ENCODE measurements at places on chromosomes 6 and 20.

GRCh38 chr6:37155394-37156312, 14.3 kb upstream of the PIM1 start:
- DNase-seq = no peak

DNA sequence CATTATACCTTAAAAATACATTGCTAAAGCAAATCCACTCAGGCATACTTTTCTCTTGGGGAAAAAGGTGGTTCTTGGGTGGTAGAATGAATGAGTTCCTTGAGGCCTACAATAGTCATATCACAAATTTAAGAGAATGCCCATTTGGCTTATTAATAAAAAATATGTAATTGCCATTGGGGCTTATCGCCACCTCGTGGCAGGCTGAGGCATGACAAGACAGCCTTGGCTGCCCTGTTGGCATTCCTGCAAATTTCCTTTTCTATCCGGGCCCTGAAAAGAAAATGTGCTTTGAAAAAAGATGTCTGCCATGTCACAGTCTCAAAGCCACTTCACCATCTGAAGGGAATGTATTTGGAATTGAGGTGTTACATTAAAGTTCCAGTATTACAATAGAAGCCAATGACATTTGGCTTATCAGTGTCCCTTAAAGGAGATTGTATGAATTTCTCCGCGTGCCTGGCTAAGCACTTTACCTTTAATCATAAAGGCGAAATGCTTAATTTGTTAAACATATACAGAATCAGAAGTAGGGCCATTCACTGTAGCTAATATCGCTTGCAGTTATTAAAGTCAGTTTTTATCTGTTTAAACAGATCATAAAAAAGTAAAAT, 188.3 kb upstream of the ZFP64 start:
- peak; percentile 15 for DNase-seq

DNA sequence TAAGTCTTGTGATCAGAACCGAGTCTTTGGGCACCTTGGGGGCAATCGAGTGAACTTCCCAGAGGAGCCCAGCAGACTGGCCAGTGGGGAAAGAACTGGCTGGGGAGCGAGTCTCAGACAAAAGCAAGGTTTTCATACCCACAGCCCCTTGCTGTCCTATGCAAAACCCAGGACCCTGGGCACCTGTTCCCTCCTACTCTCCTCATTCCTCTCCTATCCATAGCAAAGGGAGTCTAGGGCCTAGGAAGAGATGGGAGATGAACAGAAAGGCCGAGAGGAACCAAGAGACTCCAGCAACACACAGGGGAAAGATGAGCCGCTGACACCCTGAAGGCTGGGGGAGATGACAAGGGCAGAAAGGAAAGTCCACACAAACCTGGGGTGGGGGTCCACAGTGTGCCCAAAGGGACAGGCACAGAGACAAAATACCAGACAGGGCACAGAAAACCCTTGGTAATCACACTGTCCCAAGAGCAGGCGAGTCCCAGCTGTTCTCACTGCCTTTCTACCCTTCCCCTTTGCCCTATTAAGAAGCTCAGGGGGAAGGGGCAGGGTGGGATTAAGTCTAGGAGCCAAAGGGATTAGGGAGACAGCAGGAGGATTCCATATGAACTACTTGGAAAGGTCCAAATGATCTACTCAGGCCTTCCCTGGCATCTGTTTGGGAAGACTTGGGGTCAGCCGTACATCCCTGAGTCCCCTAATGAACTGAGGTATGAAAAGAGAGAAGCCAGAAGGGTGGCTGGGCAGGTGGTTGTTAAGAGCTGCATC, 6.5 kb downstream of the PPP1R18 start:
- no peak for DNase-seq

DNA sequence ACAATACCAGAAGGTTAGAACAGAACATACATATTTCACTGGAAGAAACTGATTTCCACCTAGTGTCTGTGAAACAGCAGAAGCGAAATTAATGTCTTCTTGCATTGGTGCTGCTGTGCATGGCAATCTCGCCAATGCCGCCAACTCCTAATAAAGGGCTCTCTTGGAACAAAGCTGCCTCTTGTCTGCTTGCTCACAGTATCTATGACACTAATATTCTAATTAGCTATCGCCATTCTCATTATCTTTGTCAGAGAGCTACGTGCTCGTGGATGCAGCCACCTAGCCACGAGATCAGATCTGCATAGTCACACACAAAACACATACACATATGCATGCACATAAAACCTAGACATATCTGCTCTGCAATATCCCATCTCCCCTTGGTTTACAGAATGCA, 145.9 kb upstream of the OLIG3 start:
- no peak for DNase-seq

DNA sequence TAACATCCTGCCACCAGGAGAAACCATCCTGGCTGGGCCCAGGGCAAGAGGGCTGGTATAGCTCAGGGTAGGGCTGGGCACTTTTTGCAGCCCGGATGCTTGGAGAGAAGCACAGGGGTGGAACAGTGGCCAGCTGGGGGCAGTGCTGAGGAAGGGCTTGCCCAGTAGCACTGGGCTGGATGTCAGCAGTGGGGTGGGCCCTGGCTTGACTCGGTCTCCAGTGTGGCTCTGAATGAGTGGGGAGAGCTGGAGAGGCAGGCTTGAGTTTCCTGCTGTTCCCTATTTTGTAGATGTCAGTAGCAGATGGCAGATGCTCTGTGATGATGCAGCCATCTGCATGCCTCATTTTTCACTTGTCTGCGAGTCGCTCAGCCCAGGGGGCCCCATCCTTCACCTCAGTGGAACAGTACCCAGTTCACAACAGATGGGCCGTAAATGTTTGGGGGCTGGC, 56.3 kb upstream of the TULP1 start:
- DNase-seq = no peak

- no peak for DNase-seq
These were observed 93.0 kb downstream of the TBC1D7 start for GRCh38 chr6:13235339-13235738.

- no peak for DNase-seq
These were observed 104.0 kb upstream of the ZFP64 start for GRCh38 chr20:52295556-52295955.

- no peak for DNase-seq
These were observed 57.4 kb downstream of the FARS2 start for GRCh38 chr6:5318617-5319272.

DNA sequence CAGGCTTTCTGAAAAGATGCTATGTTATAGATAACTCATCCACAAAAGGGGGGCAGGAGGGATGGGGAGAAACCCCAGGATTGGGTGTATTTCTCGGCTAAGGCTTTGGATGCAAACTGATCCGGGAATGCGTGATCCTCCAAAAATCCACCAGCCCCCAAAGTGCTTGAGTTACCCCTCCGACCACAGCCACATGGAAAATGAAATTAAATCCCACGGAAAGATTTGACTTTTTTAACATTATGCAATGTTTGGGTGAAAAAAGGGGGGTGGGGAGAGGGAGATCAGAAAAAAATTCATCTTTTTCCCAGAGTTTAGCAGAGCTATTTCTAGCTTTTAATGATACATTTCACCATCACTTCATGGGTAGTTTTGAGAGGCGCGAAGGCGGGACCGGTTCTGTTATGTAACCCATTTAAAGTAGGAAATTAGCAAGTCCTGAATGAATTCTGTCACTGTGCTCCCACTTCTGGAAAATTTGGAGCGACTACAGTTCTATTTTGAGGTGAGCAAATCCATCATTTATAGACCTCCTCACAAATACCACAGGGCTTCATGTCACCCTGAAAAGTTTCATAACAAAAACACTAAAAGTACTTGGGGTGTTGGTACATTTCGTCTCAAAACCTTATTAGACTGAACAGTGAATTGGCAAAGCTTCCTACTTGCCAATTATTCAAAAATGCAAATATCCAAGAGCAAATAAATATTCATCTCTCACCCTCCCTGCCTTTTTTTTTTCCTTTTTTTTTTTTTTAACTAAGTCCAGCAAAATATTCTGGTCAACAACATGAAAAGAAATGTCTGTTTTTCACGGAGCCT, 51.9 kb upstream of the NFATC2 start:
- DNase-seq = peak; percentile 46

GRCh38 chr6:20921578-20921977, 387.3 kb downstream of the CDKAL1 start:
- DNase-seq = peak; percentile 72

DNA sequence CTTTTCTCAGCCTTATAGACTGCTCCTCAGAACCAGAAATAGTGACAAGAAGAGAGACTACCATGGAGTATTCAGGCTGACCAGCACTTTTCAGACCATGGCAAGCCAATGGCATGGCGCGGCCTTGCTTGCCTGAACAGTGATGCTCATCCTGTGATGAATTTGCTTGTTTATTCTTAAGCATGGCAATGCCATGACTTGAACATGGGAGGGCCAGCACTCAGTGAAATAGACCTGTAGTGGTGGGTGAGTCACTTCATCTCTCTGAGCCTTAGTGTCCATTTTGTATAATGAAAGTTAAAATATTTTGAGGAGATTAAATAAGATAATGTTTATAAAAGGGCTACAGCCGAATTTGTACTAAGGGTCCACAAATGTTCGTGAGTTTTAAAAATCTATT, 79.1 kb downstream of the LRRC1 start:
- no peak for DNase-seq

DNA sequence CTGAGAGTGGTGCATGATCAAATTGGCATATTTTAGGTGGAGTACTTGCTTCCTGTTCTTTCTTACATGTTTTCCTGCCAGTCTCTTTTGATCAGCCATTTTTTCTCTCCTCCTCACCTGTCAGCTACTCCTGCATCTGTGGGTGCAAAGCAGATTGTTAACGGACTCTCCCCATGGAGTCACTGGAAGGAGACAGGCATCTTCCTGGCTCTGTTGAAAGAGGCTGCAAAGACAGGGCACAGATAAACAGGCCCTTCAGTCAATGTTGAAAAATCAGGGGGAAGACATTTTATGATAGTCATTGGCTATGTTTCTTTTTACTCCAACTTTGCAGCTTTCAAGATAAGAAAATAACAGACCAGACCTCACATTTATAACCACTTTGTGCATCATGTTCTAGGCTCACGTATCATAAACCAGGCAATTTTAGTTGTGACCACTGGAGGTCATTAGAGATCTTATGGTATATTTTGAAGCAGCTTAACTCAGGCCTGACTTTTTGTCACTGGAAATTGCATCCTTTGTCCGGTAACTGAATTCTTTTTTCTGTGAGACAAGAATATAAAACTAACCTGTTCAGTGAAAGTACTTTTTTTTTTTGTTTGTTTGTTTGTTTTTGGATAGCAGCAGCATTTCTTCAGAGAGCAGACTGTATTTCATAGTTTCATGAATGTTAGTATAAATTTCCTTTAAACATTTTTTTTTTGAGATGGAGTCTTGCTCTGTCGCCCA, 20.1 kb downstream of the ECT2L start:
- peak; percentile 75 for DNase-seq

- DNase-seq = no peak
These were observed 28.7 kb upstream of the OPRM1 start for GRCh38 chr6:154010371-154010770.

- no peak for DNase-seq
These were observed 55.4 kb upstream of the SIRPG start for GRCh38 chr20:1712634-1713624.

DNA sequence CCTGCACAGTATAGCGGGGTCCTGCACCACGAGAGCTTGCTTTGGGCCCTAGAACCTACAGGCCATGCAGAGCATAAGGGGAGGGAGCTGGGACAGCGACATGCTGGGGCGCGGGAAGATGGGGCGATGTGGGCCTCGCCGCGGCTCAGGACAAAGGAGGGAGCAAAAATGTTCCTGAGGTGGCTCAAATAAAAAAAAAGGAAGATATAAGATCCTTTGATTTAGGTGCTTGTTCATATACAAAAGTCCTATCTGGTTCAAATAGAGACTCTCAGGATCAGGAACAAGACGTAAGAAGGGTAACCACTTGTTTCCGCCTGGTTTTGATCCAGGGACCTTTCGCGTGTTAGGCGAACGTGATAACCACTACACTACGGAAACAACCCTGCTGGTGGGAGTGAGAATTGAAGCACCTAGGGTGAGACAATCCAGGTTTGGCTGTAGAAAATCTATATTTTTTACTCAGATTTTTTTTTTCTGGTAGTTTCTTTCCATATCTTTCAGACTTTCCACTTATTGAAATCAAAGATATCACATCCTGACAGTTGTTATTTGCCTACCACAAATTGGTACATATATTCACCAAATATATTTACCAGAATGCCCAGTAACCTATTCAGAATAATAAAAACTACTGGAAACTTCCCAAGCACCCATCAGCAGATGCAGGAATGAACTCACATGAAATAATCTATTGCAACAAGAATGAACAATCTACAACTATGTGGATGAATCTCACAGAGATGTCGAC, 177.9 kb upstream of the ZNF184 start:
- no peak for DNase-seq

DNA sequence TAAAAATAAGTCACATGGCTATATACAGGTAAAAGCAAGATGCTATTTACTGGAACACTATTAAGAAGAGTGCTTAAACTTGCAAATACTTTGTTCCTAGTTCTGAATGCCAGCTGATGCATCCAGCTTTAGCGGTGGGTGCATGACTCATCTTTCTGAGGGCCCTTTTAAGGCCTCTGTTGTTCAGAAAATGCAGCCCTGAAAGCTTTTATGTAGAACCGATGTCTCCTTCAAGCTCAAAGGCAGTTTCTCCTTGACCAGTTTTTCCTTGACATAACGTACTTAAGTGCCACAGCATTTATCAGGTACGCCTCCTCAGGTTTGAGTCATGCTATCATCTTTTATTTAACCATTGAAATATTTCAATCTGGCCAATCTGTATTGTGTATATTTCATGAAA, 82.8 kb downstream of the MLIP start:
- DNase-seq = peak; percentile 41

- no peak for DNase-seq
These were observed 138.3 kb upstream of the AKIRIN2 start for GRCh38 chr6:87840324-87840723.

DNA sequence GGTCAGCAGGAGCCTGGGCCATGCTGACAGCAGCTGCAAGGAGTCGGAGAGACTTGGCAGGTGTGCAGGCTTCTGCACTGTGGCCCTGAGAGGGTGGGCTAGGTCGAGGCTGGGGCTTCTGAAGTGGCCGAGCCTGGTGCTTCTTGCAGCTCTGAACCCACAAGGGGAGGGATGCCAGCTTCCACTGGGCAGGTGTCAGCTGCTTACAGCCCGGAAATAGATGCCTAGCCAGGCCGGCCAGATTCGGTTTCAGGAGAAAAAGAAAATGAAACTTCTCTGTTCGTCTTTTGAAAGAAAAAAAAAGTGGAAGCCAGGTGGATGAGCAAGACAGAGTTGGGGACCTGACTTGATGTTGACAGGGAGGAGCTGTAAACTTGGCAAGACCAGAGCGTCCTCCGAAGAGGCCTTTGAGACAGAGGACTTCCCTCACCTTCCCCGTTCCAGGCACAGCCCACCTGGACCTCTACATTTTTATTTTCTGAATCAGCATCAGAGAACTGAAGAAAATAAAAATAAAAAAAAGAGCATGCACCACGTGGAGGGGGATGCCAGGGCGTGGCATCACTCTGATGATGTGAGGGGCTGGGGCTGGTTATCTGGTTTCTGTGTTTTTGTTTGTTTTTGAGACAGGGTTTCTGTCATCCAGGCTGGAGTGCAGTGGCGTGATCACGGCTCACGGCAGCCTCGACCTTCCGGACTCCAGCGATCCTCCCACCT, at the start of gene ZBP1:
Gene ZBP1, minus strand, starts transcription at position 153 of the 717 bp plus-strand sequence. Its CDS starts 131 bp downstream, at position 22.
- no peak for DNase-seq

DNA sequence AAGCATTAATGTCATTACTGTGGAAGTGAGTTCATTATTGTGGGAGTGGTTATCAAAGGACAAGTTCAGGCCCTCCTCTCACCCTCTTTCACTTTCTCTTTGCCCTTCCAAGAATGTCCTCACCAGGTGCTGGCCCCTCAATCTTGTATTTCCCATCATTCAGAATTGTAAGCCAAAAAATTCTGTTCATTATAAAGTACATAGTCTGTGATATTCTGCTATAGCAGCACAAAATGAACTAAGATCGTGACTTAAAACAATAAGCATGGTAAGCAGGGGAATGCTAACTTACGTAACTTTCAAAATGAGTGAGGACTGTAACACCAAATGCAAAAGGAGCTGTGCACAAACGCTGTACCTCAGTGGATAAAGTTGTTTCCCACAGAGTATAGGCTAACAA, 515.7 kb upstream of the BTBD3 start:
- DNase-seq = no peak

All from AG10803 (cell line).